ENCODE measurements at places on chromosomes 3 and 15.

GRCh38 chr3:137105277-137105977 is 147.6 kb downstream of the IL20RB start:
- DNase-seq, result no peak

DNA sequence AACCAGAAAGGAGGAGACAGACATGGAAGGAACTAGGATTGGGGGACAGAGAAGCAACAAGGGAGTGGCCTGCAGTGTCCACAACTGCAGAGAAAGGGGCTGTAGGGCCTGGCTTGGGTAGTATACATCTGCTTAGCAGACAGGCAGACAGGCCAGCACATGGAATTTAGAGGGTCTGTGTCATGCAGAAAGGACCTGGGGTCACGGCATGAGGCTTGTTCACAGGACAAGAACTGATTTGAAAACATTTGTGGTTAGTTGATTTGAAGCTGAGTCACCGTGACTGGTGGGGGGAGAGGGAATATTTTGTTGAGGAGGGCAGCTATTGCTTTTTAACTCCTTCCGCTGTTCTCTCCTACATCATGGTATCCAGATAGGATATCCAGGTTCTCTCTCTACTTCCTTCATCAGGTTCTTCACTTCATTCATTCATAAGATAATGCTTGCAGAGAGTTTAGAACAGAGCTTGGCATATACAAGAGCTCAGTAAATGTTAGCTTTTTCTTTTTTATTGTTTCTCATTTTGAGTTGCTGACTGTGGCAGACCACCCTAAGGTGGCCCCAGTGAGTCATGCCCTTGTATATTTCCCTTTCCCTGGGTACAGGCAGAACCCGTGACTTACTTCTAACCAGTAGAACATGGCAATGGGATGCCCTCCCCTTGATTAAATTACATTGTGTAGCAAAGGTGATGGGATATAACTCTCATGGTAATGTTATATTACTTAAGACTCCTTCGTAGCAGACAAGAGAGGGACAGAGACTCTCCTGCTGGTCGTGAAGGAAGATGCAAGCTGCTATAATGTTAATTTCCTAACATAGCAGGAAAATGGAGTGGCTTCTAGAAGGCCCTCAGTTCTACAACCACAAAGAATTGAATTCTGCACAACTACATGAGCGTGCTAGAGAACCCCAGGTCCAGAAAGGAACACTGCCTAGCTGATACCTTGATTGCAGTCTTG is 95.0 kb upstream of the NMNAT3 start:
- no peak for DNase-seq

- no peak for DNase-seq
Measured at GRCh38 chr3:132268956-132269355, 48.3 kb upstream of the ACP3 start.

GRCh38 chr3:31671976-31672375 is 139.3 kb downstream of the STT3B start:
- no peak for DNase-seq

GRCh38 chr15:86316216-86316615 is 236.5 kb downstream of the AGBL1 start:
- DNase-seq, result no peak

GRCh38 chr15:52278636-52279367 is 16.8 kb downstream of the MYO5C start:
- DNase-seq, result no peak

GRCh38 chr3:22704166-22704565 is 499.0 kb upstream of the UBE2E2 start:
- DNase-seq, result no peak

GRCh38 chr3:102400142-102400541 is 34.7 kb upstream of the ZPLD1 start:
- no peak for DNase-seq

DNA sequence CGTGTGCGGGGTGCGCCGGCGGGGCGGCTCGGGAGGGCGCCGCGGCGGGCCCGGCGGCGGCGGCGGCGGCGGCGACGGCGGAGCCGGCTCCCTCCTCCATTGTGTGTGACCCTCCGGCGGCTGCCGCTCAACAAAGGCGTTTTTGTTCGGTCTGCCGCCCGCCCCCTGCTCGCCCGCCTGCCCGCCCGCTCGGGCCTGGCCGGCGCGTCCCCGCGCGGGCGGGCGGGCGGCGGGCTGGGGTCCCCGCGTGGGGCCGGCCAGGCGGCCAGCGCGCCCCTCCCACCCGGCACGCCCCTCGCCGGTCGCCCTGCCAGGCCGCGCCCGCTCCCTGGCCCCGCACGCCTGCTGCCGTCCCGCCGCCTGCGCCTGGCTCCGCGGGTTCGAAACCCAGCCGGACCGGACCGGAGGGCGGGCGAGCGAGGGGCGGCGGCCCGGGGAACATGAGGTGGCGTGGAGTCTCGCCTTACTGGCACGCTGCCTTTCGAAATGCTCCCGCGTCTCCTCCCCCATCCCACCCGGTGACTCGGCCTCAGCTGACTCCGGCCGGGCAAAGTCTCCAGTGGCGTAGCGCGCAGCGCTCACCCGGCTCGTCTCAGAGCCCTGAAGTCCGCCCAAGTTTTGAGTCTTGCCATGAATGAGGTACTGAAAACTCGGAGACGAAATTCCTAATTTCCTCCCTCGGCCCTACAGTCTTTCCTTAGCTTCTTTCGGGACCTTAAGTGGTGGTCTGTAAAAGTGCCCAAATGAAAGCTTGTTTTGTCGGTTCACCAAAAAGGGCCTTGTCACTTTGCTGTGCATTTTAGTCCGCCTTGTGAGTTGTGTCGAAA is 588 bp downstream of the MAPK6 start:
- peak; percentile 72 for DNase-seq

GRCh38 chr3:194277104-194277785 is 73.9 kb downstream of the CPN2 start:
- no peak for DNase-seq
